Nasal cavity respiratory epithelium epithelial cell of viscerocranial mucosa (primary cell): ENCODE measurements at places on chromosomes 3 and 15. TPM values are rescaled to one million over a fixed set of nuclear protein-coding genes. Genes with fewer than 3 reads are reported as not detected.

CRYGS gene
- total RNA-seq: 0.34 and 1.2 TPM in 2 replicates

GHSR gene
- total RNA-seq: not detected in 2 replicates

MEIS2 gene
- total RNA-seq: 14.7 and 15.9 TPM in 2 replicates

DOCK3 gene
- total RNA-seq: under 0.01 and 0.36 TPM in 2 replicates

LTK gene
- total RNA-seq: under 0.01 TPM in 1 of 2 replicates, not detected in the other

SELENOS gene
- total RNA-seq: 82.3 and 163 TPM in 2 replicates

ZNF80 gene
- not detected in 2 replicates for total RNA-seq

EFCC1 gene
- not detected in 2 replicates for total RNA-seq

UCN2 gene
- 2.4 and 12.2 TPM in 2 replicates for total RNA-seq

PODXL2 gene
- 3.4 and 11.7 TPM in 2 replicates for total RNA-seq

MAP3K13 gene
- 22.6 and 27.7 TPM in 2 replicates for total RNA-seq

CD86 gene
- total RNA-seq: 0.07 TPM in 1 of 2 replicates, not detected in the other

SLC2A2 gene
- total RNA-seq: not detected in 2 replicates

GOLGA8T gene
- not detected in 2 replicates for total RNA-seq

NANOGP8 gene
- total RNA-seq: 0.07 TPM in 1 of 2 replicates, not detected in the other

NR2E3 gene
- 0.14 and 0.34 TPM in 2 replicates for total RNA-seq
